ENCODE measurements at places on chromosomes 11 and 22.

GRCh38 chr22:19903031-19903430 lies 38.5 kb upstream of the COMT start:
- DNase-seq = no peak

- DNase-seq = peak; percentile 12
Observed at GRCh38 chr11:64743591-64744543, at the start of gene RASGRP2. RASGRP2 (minus strand) TSS chr11:64744142; CDS start chr11:64742866, 1,276 bp downstream.

DNA sequence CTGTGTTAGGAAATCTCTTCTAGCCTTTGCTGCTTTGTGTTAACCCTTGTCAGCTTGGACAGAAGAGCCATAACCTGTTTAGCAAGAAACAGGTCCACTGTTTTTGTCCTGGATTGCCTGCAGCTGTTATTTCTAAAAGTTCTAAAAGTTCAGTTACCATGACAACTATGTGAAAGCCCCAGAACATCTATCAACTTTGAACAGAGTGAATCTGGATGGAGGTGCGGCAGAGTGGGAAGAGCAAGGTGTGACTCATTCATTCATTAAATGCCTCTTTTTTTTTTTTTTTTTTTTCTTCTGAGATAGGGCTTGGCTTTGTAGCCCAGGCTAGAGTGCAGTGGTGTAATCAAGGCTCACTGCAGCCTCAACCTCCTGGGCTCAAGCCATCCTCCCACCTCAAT lies 50.5 kb downstream of the RBX1 start:
- no peak for DNase-seq

GRCh38 chr11:116457336-116458007 lies 315.3 kb downstream of the BUD13 start:
- no peak for DNase-seq

DNA sequence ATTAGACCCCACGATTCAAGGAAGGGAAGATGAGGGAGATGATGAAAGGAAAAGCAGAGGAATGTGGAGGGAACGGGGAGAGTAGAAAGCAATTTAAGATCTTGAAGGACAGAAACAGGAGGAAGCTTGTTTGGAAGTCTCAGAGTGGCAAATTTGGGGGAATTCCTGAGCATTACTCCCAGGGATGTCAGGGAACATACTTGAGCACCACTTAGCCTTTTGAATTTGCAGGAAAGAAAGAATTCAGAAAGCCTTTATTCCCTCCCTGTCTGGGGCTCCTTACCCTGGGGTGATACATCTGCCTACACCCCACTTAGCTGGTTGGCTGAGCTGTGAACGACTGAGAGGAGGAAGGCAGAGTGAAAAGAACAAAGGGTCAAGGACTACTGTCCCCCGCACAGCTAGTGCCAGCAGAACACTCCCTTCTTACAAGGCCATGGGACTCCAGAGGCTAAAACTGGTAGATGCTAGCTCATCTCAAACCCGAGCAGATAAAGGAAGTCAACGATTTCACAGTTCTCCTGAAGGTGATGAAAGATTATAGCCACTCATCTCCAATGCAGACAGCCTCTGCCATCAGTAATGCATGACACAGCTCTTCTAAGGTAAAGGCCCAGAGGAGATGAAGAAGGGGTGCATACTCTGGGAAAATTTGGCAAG lies 84.0 kb upstream of the AKIP1 start:
- DNase-seq = no peak

DNA sequence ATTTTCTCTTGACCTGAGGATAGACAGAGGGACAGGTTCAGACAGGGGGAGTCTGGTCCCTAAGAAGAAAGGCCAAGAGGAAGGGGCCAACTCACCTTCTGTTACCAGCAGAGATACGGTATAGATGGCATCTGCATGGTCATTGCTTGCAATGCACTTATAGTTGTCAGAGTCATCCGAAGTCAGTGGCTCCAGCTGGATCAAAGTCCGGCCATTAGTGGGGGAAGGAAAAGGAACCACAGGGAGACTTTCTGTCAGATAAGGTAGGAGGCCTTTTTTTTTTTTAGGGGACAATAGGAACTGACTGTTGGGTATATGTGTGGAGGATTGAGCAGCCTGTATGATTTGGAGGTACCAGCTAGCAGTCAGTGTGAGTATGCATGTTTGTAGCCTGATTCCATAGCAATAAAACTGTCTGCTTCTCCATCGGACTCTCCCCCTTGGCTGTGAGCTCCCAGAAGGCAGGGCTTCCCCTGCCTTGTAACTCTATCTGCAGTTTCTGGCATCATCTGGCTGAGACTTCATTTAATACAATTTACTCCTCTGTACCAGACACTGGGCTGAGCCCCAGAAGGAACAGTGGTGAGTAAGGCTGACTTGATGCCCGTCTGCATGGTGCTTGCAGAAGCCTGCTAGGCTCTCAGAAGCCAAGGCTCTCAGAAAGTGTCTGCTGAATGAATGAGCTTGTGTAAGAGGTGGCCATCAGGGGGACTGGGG lies 5.7 kb downstream of the IGSF22 start:
- no peak for DNase-seq

All from NCI-H1694 treated with DMSO at 0.1 percent for 48 hours (cell line).